Iris pigment epithelial cell (primary cell): ENCODE measurements at places on chromosomes 1 and 21.
A peak's percentile ranks its signal among the peaks of the same experiment; 100 is the strongest.

DNA sequence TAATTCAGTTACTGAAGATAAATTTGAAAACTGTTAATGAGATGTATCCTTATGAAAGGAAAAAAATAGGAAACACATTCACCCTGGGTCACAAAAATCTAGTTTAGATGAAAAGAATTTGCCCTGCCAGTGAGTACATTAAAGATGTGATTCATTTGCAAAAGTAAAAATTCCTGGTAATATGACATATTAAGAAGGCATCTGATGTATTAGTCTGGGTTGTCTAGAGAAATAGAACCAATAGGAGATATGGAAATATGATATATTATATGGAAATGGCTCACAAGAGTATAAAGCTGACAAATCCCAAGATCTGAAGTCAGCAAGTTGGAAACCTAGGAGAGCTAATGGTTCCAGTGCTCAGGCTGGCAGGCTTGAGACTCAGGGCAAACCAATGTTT lies 153.8 kb downstream of the MRPL39 start:
- peak; percentile 29 for DNase-seq

DNA sequence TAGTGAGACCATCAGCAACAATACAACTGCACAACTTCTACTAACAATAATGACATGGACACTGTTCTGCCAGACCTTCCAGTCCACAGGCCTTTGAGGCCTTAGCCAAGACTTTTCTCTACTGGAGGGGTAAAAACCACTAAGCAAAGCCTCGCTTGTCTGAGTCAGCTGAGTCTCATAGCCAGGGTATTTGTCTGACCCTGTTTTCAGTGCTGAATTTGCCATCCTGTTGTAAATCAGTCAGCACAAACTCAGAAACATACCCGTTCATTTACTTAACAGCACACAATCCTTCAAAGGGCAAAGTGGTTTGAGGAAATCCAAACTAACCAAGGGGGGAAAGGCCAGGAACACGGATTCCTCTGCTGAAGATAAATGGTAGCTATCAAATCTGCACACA lies 537.8 kb downstream of the SMYD3 start:
- peak; percentile 96 for DNase-seq

- DNase-seq = no peak
Observed at GRCh38 chr1:31957701-31958674, 19.8 kb upstream of the PTP4A2 start.

DNA sequence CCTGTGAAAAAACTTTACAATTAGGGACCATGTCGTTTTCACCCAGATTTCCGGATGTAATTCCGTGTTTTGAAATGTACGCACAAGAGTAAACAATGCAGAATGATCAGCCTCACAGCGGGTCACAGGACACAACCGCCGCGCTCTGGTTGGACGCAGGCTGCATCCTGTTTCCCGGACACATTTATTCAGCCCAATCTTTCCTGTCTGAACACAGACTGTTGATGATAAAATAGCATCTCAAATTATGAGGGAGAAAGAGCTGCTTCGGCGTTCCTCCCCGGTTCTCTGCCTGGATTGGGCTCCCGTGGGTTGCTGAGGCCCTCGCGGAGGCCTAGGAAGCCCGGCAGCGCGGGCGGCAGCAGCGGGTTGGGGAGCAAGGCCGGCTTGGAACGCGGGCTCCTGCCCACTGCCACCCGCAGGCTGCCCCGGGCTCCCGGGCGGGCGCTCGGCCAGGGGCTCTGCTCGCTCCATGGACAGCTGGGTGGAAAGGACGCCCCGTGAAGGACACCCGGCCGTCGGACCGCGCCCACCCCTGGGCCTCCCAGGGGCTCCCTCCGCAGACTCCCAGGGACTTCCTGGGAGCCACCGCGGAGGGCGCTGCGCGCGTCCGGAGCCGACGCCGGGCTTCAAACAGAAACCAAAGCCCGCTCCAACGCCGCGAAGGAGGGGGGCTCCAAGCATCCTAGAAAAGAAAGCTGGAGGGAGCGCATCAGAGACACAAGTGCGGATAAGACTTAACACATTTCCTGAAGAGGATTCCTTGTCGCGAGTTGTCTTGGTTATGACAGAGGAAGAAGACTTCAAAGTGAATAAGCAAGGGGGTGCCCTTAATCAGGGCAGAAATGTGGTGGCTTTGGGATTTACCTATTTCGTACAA lies 122.3 kb downstream of the ESRRG start:
- DNase-seq = peak; percentile 78

GRCh38 chr21:26391166-26391565 lies 181.9 kb downstream of the CYYR1 start:
- no peak for DNase-seq

DNA sequence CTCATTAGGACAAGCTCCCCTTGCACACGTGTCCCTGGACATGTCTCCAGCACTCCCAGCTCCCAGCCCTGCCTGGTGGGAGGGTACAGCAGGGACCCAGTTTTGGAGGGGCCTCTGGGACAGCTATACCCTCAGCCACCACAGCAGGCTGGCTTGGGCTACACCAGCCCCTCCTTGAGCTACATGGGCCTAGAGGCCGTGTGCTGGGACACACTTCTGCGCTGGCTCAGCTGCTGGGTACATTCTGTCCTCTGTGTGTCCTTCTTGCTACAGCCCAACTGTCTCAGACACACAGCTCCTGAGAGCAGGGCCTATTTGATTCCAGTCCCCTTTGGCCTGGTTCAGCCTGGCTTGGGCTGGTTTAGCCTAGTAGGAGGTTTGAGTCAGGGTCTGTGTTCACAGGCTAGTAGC lies 26.7 kb downstream of the DMAP1 start:
- DNase-seq = peak; percentile 5

DNA sequence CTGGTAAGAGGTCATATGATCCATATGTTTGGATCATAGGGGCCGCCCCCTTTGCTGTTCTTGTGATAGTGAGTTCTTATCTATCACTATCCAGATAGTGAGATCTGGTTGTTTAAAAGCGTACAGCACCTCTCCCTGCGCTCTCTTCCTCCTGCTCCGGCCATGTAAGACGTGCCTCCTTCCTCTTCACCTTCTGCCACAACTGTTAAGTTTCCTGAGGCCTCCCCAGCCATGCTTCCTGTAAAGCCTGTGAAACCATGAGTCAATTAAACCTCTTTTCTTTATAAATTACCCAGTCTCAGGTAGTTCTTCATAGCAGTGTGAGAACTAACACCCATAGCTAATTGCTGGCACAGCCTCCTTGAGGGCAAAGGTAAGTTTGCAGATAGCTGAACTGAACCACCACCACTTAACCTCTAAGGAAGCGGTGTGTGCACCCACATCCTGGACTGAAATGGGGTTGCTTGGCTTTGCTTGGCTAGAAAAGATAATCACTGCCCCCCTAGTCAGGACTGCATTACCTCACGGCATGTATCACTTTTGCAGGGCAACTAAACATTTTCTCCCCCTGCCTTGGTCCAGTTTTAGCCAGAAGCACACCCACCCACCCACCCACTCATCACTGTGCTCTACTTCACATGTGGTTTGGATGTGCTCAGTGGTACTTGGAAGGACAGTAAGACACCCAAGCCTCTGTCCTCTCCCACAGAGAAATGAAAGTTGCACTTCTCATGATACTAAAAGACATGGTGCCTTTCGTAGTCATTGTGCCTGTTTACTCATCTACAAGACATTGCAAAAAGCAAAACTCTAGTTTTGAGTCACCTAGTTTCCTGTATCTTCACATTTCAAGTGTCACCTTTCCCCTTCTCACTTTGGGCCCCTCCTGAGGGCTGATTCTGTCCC lies 23.1 kb upstream of the PTAFR start:
- DNase-seq = no peak

DNA sequence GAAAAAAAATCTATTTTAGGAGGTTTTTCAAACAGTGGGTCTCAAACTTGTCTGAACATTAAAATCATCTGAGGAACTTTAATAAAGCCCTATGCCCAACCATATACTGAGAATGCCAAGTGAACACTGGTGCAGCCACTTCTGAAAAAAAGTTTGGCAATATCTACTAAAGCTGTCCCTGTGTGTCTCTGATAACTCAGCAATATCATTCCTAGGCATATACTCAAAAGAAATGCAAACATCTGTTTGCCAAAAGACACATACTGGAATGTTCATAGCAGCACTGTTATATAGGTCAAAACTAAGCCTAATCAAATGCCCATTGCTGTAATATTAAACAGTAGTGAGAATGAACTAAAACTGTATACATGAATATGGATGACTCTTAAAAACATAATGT lies 74.2 kb upstream of the RGS4 start:
- DNase-seq = no peak

DNA sequence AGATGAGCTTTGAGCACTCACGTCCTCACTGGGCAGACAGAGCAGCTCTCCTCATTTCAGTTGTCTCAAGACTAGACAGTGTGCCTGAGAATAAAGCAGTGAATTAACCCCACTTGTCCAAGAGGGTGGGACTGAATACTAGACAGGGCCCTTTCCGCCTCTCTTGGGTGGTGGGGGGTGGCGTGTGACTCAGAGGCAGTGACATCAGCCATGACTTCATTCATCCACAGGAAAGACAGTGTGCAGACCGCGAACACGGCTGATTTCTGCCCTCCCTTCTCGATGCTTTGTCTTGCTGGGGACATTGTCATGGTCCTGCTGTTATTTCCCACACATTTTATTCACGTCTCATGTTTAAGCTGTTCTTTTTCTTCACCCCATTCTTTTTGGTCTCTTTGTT lies 64.9 kb downstream of the FGGY start:
- DNase-seq = no peak

- no peak for DNase-seq
Observed at GRCh38 chr1:42183210-42183956, 18.8 kb upstream of the GUCA2A start.
